Activated CD8-positive, alpha-beta memory T cell treated with anti-CD3 and anti-CD28 coated beads, Interleukin-2, amount 10 ng/mL, durations not matched to agents 7 days and 5 days (primary cell): ENCODE measurements at places on chromosomes 3 and 15. TPM values are rescaled to one million over a fixed set of nuclear protein-coding genes. Genes with fewer than 3 reads are reported as not detected.

GRCh38 chr3:37946531-37946889 is 44.1 kb upstream of the VILL start:
- peaks cover 4% of the 10 kb centered on the region for H3K4me1 ChIP-seq
- no peak for DNase-seq
- no peaks in the 10 kb centered on the region for H3K27me3 ChIP-seq
- no peak overlapping the region for H3K27ac ChIP-seq
- H3K4me3 ChIP-seq = no peak overlapping the region

DNA sequence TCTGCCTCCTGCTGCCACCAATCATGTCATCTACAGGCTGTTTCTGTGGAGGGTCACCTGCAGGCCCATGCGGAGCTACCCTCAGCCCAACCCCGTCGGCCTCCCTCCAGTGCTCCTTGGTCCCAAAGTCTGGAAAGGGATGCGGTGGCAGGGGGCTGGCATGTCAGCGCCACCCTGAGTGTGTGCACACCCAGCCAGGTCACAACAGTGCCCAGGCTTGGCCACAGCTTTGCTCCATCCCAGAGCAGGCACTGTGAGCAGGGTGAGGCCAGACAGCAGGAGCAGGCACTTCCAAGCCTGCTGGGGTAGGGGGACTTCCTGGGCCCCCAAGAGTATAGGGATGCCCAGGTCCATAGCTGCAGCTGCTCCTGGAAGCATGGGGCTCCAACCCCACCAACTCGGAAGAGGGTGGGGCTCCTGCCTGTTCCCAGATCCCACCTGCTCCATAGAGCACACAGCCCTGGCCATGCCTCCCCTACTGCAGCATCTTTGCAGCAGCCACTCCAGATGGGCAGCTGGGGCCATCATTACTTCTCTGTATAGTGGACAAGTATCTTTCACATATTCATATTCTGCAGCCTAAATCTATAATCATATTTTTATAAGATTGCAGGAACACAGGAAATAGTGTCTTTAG is 109.3 kb downstream of the CBLB start:
- H3K27ac ChIP-seq = peak overlapping the region; percentile 19
- no peak for DNase-seq
- H3K36me3 ChIP-seq = peaks cover 77% of the 10 kb centered on the region
- no peak overlapping the region for H3K4me3 ChIP-seq
- H3K27me3 ChIP-seq = no peaks in the 10 kb centered on the region

GRCh38 chr3:132317229-132317948 is at the start of gene ACP3:
Gene ACP3, plus strand, starts transcription at chr3:132317407. Its CDS starts 50 bp downstream, at chr3:132317457.
- no peak for DNase-seq
- H3K27ac ChIP-seq = no peak within 1 kb of the TSS
- no peaks in the 10 kb centered on the region for H3K4me1 ChIP-seq
- no peak within 1 kb of the TSS for H3K4me3 ChIP-seq
- peaks cover 12% of the 10 kb centered on the region for H3K27me3 ChIP-seq

DNA sequence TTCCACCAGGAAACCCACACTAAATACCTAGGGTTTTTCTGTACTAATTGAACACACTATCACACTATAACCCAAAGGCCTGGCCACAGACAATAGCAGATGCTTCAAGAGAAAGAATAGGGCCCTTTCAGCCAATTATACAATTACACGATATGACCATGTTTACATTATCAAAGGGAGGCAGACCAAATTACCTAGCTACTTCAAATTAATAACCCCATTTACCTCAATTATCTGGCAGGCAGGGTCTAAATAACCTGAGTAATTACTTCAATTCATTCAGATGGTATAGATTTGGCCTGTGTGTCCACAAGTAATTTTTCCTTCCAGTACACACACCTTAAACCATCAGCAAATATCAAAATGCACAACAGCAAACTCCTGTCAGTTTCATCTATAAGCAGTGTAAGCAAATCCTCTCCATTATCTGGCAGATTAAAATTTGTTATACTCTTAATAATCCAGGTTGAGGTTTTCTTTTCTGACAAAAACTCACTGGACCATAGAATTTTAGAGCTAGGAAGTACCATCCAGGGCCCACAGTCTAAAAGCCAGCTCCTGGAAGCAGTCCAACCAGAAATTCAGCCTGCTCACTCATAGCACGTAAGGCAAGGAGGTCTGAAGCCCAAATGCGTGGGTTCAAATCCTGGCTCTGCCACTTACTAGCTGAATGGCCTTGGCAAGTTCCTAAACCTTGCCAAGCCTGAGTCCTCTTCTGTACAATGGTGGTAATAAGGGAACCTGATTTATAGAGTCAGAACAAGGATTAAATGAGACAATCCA is 51.8 kb downstream of the RFTN1 start:
- H3K4me1 ChIP-seq = peaks cover 27% of the 10 kb centered on the region
- no peak overlapping the region for H3K4me3 ChIP-seq
- H3K27me3 ChIP-seq = no peaks in the 10 kb centered on the region
- peaks cover 30% of the 10 kb centered on the region for H3K36me3 ChIP-seq
- DNase-seq = no peak

DNA sequence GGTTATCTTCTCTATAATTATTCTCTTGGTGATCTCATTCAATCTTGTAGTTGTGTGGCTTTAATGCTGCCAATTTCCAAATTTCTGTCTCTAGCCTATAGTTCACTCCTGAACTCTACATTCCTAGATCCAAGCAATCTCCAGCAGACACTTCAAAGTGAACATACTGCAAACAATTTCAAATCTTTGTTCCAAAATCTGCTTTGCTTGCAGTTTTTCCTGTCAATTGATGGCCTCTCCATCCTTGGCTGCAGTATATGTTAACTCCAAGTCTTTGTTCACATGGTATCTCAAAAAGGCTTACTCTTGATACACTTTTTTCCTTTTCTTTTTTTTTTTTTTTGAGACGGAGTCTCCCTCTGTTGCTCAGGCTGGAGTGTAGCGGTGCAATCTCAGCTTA is 17.4 kb downstream of the NAA50 start:
- no peak overlapping the region for H3K27ac ChIP-seq
- DNase-seq = no peak

DNA sequence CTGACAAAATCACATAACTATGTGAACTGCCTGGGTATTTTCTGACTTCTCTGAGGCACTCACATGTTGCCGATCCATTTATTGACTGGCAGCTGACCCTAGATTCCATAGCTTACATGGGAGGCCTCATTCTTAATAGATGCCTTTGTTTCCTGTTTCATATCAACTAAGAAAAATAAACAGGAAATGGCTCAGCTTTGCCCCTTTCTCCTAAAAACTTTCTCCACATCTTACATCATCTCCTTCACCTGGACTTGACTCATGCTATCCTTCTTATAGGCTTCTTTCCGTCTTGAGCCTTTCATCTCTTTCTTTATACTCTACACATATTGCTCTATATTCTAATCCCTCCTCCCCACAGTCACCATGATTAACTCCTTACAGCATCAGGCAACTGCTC is 38.0 kb downstream of the TXNRD3 start:
- H3K27me3 ChIP-seq = peaks cover 6% of the 10 kb centered on the region
- H3K27ac ChIP-seq = no peak overlapping the region
- peaks cover 25% of the 10 kb centered on the region for H3K4me1 ChIP-seq
- peaks cover 2% of the 10 kb centered on the region for H3K36me3 ChIP-seq

The CGNL1 gene
- total RNA-seq = not detected

DNA sequence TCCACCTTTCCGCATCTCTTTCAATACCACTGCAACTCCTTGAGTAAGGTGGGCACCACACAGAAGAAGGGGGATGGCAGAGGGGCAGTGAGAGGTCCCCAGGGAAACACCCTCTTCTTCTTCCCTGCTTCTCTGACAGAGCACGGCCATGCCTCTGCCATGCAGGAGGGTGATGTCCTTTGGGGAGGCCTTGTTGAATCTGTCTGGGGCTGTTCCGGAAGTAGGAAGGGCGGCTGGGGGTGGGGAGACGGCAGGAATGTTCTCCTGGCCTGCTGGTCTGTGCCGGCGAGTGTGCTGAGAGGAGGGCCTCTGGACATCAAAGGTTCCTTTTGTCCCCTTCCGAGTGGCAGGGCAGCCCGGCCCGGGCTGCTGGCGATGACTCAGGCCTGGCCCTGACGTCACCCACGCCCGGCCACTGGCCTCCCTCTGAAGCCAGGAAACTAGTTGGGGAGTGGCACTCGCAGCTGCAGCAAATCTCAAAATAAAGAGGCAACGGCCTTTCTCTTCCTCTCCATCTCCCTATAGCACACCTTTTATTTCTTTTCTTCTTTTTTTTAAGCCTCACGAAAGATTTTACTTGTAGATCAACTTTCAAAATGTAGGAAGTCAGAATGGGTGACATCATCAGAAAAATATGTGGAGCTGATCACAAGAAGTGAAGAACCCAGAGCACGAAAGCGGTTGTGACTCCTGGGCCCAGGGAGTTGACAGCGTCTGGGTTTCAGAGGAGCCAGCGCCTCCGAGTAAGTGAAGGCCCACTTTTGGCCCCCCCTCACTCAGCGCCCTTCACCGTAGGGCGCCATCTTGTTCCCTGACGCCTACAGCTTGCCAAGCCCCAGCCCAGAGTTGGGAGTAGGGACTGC is at the start of gene ZBTB38:
Gene ZBTB38 (plus strand): TSS at position 443 of the 863 bp plus-strand sequence. CDS start 73,885 bp downstream, outside the sequence.
- no peaks in the 10 kb centered on the region for H3K27me3 ChIP-seq
- H3K27ac ChIP-seq = no peak within 1 kb of the TSS
- H3K4me3 ChIP-seq = no peak within 1 kb of the TSS

- peaks cover 96% of the 10 kb centered on the region for H3K4me1 ChIP-seq
- no peak for DNase-seq
- H3K4me3 ChIP-seq = peak overlapping the region; percentile 30
Observed at GRCh38 chr15:77019521-77020331, 24.8 kb downstream of the PSTPIP1 start.

GRCh38 chr3:117393119-117393518 is 683.5 kb downstream of the TUSC7 start:
- H3K4me1 ChIP-seq = no peaks in the 10 kb centered on the region
- DNase-seq = no peak
- H3K27ac ChIP-seq = no peak overlapping the region
- no peaks in the 10 kb centered on the region for H3K27me3 ChIP-seq

- H3K27ac ChIP-seq = no peak overlapping the region
- no peak for DNase-seq
- H3K27me3 ChIP-seq = peaks cover 5% of the 10 kb centered on the region
- H3K4me3 ChIP-seq = no peak overlapping the region
- H3K36me3 ChIP-seq = no peaks in the 10 kb centered on the region
- no peaks in the 10 kb centered on the region for H3K4me1 ChIP-seq
Observed at GRCh38 chr3:127651516-127652172, 21.1 kb upstream of the ABTB1 start.

- no peak for DNase-seq
- peaks cover 41% of the 10 kb centered on the region for H3K36me3 ChIP-seq
- no peaks in the 10 kb centered on the region for H3K27me3 ChIP-seq
- H3K27ac ChIP-seq = no peak overlapping the region
- no peaks in the 10 kb centered on the region for H3K4me1 ChIP-seq
Observed at GRCh38 chr3:15703346-15703745, 94.4 kb downstream of the ANKRD28 start.

DNA sequence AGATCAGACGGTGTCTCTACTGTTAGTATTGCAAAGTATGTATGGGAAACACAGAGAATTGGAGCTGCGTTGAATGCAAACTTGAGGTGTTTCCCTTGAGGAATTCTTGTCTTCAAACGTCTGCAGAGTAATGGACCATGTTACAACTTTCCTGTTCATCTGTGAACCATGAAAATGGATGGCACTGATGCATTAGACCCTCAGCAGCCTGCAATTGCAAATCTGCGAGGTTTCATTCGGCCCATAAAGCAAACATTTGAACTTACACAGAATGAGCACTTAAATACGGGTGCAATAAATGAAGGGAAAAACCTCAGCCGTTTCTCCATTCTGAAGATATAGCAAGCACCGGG is 49.7 kb downstream of the LRRN1 start:
- no peak overlapping the region for H3K4me3 ChIP-seq
- DNase-seq = no peak
- H3K27me3 ChIP-seq = no peaks in the 10 kb centered on the region
- H3K4me1 ChIP-seq = no peaks in the 10 kb centered on the region
- H3K27ac ChIP-seq = no peak overlapping the region
- H3K36me3 ChIP-seq = no peaks in the 10 kb centered on the region

The FBXW12 gene
- not detected for total RNA-seq

The GPR15 gene
- 182 TPM for total RNA-seq

The TBC1D23 gene
- total RNA-seq = 30.1 TPM

- H3K27me3 ChIP-seq = no peaks in the 10 kb centered on the region
- H3K36me3 ChIP-seq = no peaks in the 10 kb centered on the region
- peaks cover 5% of the 10 kb centered on the region for H3K4me1 ChIP-seq
- H3K27ac ChIP-seq = no peak overlapping the region
- H3K4me3 ChIP-seq = no peak overlapping the region
- DNase-seq = no peak
Observed at GRCh38 chr15:90053685-90054466, 48.4 kb downstream of the IDH2 start.

GRCh38 chr3:141920701-141921100 is 44.3 kb downstream of the ATP1B3 start:
- H3K36me3 ChIP-seq = peaks cover 39% of the 10 kb centered on the region
- H3K27me3 ChIP-seq = no peaks in the 10 kb centered on the region
- no peak overlapping the region for H3K4me3 ChIP-seq
- DNase-seq = no peak
- no peak overlapping the region for H3K27ac ChIP-seq

DNA sequence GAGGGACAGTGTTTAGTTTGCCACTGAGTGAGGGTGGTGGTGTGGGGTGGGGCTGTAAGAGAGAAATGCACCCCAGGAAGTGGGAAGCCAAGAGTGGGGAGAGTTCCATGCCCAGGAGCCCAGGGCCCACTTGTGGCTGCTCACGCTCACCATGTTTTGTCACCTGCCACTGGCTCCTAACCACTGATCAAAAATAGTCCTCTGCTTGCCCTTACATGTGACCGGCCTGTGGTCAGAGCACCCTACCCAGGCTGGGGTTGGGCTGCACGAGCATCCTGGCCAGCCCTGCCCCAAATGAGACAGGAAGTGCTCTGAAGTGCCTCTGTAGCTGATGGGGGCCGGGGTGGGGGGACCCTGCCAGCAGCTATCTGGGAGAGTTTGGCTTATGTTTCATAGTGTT is 216.3 kb downstream of the RPLP1 start:
- no peaks in the 10 kb centered on the region for H3K36me3 ChIP-seq
- peaks cover 40% of the 10 kb centered on the region for H3K4me1 ChIP-seq

GRCh38 chr15:75038231-75038630 is 14.8 kb downstream of the PPCDC start:
- no peak overlapping the region for H3K4me3 ChIP-seq
- peaks cover 25% of the 10 kb centered on the region for H3K36me3 ChIP-seq
- peaks cover 65% of the 10 kb centered on the region for H3K4me1 ChIP-seq
- peak overlapping the region; percentile 71 for H3K27ac ChIP-seq
- no peak for DNase-seq
